Umbilical cord (tissue), 2 donors: ENCODE measurements at places on chromosomes 1 and 21. TPM values are rescaled to one million over a fixed set of nuclear protein-coding genes. Genes with fewer than 3 reads are reported as not detected.

PODN gene
- 48.9 TPM for total RNA-seq

CNR2 gene
- total RNA-seq = under 0.01 TPM

PPP1R8 gene
- total RNA-seq = 26.2 TPM

RSPH1 gene
- 0.72 TPM for total RNA-seq

GBP1 gene
- total RNA-seq = 125 TPM

GPR61 gene
- total RNA-seq = 3.1 TPM

SAMSN1 gene
- total RNA-seq = 14.0 TPM

DIP2A gene
- total RNA-seq = 29.1 TPM

TMEM50A gene
- 86.2 TPM for total RNA-seq

TBX15 gene
- total RNA-seq = 4.1 TPM

STIL gene
- total RNA-seq = 3.6 TPM

OR10Z1 gene
- 3.6 TPM for total RNA-seq

KCNJ10 gene
- 4.6 TPM for total RNA-seq

FCMR gene
- not detected for total RNA-seq

AADACL3 gene
- 5.8 TPM for total RNA-seq

CIART gene
- 3.4 TPM for total RNA-seq

TACSTD2 gene
- total RNA-seq = 26.2 TPM

RAB25 gene
- 2.2 TPM for total RNA-seq
